ENCODE measurements at places on chromosomes 12 and 14. TPM values are rescaled to one million over a fixed set of nuclear protein-coding genes. Genes with fewer than 3 reads are reported as not detected.

Gene KERA
- total RNA-seq, result not detected

Gene GON7
- 22.8 TPM for total RNA-seq

Gene DEPDC4
- 1.6 TPM for total RNA-seq

Gene MYO1H
- not detected for total RNA-seq

Gene RNU4-1
- 2,200 TPM for total RNA-seq

Gene SUDS3
- total RNA-seq, result 106 TPM

Gene RFX4
- total RNA-seq, result not detected

Gene C12orf60
- total RNA-seq, result 2.4 TPM

Gene AKAP3
- total RNA-seq, result 2.4 TPM

- DNase-seq, result no peak
Observed at GRCh38 chr12:117878605-117879004, 90.2 kb downstream of the KSR2 start.

GRCh38 chr14:41313196-41313595, 293.5 kb upstream of the LRFN5 start:
- DNase-seq, result peak; percentile 46

DNA sequence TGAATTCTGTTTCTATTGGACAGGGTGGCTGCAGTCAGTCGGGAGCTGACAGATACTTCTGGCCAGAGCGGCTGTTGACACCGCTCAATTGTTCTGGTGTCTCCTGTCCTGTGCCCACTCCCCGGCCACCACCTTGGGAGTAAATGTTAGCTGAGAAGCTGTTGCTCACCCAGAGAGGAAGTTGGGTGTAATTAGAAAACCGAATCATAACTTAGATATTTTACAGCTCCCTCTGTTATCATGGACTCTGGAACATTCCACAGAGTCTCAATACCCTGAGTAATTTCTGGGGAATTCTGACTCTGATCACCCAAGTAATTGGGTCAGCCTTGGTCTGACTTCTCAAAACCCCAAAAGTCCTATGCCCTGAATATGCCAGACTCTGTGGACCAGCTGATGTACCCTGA, 58.3 kb upstream of the RFLNA start:
- no peak for DNase-seq

GRCh38 chr14:92704036-92704804, 44.2 kb downstream of the LGMN start:
- no peak for DNase-seq

- DNase-seq, result no peak
Observed at GRCh38 chr14:104104076-104104901, 18.8 kb downstream of the ASPG start.

DNA sequence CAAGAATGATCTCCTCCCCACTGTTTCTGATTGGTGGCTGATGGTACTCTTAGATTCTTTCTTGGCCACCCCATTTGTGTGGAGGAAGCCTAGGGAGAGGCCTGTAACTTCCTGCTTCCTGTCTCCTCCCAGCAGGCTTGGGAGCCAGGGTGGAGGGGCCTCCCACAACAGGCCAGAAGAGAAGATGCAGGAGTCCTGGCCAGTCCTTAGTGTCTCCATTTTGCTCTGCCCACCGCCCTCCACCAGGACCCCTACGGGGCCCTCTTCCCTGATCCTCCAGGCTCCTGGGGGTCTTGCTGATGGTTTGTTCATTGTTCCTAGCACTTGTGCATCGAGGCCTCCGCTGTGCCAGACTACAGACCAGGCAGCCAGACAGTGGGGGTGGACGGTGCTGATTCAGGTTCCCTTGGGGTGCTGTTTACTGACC, 6.8 kb downstream of the TSPAN9 start:
- DNase-seq, result no peak

DNA sequence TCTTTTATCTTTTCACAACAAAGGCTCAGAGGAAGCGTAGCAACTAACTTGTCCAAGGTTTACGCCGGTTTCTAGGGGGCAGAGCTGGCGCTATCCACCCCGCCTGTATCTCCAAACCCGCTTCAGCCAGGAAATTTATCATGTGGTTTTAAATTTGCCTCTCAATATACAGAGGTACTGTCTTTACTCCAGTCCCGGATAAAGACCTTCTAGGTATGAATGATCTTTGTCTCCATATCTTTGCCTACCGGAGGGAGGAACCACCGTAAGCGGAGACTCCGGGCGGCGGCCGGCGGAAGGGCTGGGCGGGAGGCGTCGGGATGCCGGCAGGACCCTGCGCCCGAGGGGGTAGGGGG, 693 bp upstream of the RIMKLB start:
- DNase-seq, result peak; percentile 88

GRCh38 chr14:38593476-38593875, 337.6 kb upstream of the CLEC14A start:
- DNase-seq, result no peak

- DNase-seq, result peak; percentile 83
Observed at GRCh38 chr14:100815478-100816285, 10.2 kb upstream of the MEG3 start.

DNA sequence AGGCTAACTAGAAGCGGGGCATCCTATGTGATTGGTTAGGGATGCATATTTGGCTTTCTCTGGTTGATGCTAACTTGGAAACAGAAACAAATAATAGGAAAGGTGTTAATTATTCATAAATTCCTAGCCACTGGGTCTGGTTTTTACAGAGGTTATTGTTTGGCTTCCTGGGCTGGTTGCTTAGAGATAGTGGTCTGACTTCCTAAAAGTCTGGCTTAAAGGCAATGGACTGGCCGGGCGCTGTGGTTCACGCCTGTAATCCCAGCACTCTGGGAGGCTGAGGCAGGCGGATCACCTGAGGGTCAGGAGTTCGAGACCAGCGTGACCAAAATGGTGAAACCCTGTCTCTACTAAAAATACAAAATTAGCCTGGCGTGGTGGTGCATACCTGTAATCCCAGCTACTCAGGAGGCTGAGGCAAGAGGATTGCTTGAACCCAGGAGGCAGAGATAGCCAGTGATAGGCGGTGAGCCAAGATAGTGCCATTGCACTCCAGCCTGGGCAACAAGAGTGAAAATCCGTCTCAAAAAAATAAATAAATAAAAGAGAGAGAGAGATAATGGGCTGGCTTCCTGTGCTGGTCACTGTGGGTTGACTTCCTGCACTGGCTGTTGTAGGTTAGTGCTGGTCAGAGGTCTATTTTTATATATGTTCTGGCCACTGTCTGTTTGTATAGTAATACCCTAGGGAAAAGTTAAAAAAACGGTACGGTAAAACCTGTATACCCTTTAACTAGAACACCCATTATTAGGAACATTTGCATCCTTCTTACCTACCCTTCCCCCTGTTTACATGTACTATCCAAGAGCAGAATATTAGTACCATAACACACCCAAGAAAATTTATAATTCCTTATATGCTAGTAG, 24.1 kb downstream of the OR6S1 start:
- no peak for DNase-seq

DNA sequence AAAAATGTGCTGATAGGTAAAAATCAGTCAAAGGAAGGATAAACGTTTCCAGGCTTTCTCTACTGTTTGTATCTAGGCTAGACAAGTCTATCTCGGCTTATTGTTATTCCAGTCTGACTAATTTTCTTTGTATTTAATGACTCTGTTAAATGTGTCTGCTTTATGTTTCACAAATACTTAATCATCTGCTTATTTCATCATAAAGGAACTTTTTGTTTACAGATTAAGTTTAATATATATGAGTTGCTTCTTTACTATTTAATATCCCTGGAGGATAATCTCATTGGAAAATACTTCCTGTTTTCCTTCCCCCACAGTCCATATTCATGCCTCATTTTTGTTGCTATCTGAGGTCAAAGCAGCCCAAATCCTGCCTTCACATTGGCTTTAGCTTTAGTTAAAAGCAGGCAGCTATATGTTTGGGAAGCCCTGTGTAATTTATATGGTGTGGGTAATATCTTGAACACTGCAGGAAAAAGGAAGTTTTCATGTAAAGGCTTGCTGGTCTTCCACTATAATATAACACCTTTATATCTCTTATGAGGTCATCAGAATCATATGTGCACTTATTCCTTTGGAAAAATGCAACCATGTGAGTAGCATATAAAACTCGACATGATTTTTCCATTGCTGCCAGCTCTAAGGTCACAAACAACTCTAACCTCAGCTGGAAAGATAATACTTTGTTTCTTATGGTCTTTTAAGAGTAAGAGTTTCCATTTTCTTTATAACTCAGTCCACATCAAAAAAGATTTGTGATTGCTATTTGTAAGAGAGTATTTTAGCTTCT, 76.8 kb downstream of the ALX1 start:
- peak; percentile 75 for DNase-seq

- DNase-seq, result no peak
Observed at GRCh38 chr12:34186492-34186891, 164.2 kb downstream of the ALG10 start.

- no peak for DNase-seq
Observed at GRCh38 chr12:45336762-45337596, 121.1 kb downstream of the ANO6 start.

DNA sequence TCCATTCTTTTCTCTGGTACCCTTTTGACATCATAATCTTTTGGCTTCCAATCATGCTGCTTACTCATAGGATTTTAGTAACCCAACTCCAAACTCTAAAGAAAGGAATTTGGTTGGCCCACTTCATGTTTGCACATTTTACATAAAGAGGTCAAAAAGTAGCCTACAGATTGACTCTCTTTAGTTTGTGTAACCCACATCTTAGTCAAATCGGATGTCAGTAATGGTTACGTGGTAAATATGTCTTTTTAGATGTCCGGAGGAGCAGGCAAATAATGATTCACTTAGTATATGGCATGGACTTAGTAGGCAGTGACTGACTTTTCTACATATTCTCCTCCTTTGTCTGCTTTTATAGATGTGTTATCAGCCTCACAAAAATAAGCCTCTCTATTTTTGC, 711.6 kb upstream of the FOXG1 start:
- no peak for DNase-seq

- no peak for DNase-seq
Observed at GRCh38 chr14:73467377-73467776, 9.0 kb upstream of the NUMB start.

- DNase-seq, result no peak
Observed at GRCh38 chr12:69906411-69907216, 81.6 kb downstream of the MYRFL start.

DNA sequence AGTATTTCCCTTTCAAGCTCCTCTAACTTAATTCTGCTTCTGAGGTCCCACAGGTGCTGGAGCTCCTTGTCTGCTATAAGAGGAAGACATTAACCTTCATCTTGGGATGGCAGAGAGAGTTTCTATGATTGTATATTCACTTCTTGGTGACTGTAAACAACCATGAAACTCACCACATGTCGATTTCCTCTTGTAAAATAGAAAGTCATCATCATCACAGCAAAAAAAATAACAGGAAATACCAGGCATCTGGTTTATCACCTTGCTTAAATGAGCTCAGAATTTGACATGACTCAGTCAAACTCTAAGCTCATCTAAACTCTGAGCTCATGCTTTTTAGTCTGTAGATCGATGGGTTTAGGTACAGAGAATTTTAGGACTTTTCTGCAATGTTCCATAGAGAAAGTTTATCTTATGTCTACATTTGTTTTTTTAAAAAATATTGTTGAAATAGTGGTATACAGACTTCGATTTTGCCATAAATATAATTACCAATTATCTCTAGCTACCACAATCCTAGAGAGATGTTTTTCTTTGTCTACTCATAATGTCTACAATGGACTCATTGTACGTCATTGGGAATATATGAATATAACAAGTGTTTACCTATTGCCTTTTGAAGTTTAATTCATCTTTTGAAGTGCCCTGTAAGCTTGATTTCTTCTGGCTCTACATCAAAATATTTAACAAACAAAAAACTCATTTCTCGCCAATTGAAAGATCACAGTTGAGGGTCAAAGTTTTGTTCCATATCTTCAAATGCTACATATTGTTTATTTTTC, 58.4 kb downstream of the IGF1 start:
- DNase-seq, result no peak

DNA sequence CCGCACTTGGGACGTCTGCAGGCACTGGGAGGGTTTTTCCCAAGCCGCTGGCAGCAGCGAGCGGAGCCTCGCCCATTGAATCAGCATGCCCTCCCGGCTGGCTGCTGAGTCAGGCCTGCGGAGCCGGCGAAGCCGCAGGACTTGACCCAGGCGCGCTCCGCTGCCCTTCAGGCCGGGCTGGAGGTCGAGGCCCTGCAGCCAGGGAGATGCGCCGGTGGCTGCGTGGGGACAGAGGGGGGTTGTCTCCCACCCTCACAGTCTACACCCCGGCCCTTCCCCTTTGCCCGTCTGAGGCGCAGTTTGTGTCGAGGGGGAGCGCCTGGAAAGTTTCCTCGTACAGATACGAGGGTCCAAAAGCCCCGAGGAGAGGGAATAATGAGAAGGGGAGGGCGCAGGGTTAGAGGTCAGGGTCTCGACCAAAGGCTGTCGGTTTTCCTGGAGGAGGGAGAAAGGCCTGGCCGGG, 759 bp upstream of the KLC1 start:
- peak; percentile 54 for DNase-seq
